Kidney (tissue), 22 donors: ENCODE measurements at places on chromosomes 12 and 14. TPM values are rescaled to one million over a fixed set of nuclear protein-coding genes. Genes with fewer than 3 reads are reported as not detected.
A peak's percentile ranks its signal among the peaks of the same experiment; 100 is the strongest.

DNA sequence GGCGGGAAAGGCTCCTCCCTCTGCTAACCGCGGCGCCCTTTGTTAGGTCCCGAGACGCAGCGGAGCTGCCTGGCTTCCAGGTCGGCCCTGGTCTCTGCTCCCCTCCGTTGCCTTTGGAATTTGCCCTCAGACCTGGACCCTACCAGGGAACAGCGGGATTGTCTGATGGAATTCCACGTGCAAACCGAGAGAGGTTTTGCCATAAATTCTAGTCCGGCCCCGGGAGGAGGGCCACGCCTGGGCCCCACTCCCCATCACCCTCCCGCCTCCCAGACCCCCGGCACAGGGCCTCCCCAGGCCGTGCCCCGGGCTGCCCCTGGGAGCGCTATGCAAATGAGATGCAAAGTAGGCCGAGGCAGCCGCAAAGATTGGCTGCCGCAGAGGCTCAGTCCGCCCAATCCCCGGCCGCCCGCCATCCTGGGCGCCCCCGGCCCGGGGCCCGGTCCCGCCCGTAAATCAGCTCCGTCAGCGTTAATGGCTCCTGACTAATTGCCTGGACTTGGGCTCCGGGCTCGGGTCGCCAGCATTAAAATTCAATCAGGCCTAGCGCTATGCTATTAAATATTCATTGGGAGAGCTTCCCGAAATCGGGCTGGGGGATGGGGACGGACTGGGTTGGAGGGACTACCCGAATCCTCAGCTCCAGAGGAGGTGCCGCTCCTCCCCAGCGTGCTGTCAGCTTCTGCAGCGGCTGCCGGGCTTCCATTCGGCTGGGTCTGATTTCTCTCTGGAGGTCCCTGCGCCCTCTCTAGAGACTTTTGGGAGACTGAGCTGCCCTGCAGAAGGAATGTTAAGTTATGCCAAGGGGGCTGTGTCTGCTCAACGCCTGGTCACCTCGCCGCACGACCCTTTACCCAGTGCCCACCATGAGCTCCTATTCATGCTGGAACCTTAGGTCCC, 15.7 kb upstream of the FIGNL2 start:
- peak; percentile 97 for DNase-seq

GRCh38 chr12:26691234-26691970, 141.6 kb downstream of the ITPR2 start:
- DNase-seq = peak; percentile 67

DNA sequence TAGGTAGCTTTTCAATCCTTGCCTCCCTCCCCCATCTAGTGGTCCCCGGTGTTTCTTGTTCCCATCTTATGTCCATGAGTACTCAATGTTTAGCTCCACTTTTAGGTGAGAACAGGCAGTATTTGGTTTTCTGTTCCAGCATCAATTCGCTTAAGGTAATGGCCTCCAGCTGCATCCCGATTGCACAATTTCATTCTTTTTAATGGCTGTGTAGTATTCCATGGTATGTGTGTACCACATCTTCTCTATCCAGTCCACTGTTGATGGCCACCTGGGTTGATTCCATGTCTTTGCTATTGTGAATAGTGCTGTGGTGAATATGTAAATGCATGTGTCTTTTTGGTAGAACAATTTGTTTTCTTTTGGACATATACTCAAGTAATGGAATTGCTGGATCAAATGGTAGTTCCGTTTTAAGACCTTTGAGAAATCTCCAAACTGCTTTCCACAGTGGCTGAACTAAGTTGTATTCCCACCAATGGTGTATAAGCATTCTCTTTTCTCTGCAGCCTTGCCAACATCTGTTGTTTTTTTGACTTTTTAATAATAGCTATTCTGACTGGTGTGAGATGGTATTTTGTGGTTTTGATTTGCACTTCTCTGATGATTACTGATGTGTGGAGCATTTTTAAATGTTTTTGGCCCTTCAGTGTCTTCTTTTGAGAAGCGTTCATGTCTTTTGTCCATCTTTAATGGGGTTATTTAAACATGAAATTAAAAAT, 34.2 kb upstream of the ASPG start:
- DNase-seq = no peak

DNA sequence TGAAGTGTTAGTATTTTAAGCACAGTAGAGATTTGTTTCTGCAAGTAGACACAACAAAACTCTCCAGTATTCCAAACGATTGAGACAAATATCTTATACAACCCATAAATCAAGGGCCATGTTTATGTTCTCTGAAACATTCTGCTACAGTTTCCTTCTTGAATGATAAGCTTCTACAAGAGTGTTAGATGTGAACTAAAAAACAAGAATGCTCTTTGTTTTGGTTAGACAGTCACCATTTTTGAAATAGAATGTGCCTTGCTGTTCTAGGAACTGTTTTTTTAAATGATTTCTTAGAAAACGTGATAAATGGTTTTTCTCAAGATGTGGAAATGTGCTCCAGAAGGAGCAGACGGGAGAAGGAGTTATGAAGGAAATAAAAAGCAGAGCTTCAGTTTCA, 1656.3 kb upstream of the FLRT2 start:
- no peak for DNase-seq

DNA sequence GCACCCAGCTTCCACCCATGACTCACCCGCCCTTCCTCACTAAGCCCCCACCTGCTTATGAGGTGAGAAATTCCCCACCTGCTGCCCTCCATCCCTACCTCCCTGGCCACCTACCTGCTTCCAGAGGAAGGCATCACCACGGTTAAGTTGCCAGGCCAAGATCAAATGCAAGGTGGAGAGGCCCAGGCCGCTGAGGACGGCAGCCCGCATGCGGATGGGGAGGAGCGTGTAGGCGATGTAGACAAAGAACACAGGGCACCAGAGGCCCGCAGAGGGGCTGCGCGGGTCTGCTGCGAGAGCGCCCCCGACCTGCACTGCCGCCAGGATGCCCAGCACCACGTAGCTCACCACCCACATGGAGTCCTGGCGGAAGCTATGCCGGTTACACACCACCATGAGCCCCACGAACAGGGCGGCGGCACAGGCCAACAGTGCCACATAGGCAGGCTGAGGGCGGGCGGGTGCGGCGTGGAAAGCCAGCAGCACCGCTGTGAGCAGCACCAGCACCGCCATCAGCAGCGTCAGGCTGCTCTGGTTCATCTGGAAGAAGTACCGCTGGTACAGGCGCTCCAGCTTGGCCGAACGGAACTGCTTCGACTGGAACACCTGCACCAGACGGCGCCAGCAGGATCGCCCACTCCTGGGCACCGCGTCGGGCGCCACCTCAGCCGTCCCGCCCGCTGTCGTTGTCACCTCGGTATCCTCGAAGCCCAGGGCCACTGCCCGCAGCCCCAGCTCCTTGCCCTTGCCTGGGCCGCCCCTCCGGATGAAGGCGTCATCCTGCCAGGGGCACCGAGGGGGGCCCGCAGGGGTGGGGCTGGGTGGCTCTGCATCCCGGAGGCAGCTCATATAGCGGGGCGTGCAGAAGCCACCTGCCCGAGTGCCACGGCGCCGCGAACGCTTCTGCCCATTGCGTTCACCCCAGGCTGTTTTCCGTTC, 6.2 kb downstream of the ADCY6 start:
- DNase-seq = no peak

DNA sequence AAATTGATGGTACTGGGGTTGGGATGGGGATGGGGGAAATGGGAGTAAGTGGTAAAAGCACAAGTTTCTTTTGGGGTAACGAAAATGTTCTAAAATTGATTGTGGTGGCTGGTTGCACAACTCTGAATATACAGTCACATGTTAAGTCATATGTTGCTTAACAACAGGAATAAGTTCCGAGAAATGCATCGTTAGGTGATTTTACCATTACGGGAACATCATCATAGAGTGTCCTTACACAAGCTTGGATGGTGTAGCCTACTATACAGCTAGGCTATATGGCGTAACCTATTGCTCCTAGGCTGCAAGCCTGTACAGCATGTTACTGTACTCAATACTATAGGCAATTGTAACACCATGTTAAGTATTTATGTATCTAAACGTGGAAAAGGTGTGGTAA, 31.0 kb downstream of the ITGA7 start:
- DNase-seq = no peak

- DNase-seq = no peak
Observed at GRCh38 chr12:84218406-84218805, 694.2 kb downstream of the SLC6A15 start.

GRCh38 chr12:14656846-14657245, 39.6 kb downstream of the GUCY2C start:
- no peak for DNase-seq

DNA sequence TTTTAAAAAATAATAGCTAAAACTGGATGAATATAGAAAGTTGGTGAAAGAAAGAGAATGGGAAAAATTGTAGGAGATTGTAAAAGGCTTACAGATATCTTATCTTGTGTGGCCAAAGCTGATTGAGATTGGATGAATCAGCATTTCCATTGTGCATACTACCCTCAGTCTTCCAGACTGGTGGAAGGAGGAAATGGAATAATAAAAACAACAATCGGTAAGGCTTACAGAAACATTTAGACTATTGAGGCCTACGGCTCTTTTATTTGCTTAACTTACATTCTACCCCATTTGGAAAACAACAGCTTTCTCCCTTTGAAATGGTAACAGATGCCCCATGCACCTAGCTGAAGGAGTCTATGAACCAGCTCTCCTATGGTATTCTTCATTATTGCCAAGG, 129.8 kb downstream of the PTPRB start:
- no peak for DNase-seq

GRCh38 chr14:76872796-76873432, 46.7 kb downstream of the LRRC74A start:
- DNase-seq = peak; percentile 69

DNA sequence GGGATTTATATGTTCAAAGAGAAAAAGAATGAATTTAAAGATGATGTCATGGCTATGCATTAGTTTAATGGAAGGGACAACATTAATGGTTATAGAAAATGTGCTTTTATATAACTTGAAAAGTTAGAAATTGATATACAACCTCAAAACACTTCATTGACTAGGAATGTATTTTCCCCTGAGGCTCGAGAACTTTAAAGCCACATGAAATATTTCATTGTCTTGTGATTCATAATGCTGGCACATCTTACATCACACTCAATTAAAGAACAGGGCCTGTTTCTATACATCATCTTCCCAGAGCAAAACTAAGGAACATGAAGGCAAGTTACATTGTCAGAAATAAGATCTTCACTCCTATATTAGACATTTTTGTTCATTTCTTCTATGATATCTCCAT, 35.2 kb upstream of the PAWR start:
- DNase-seq = no peak

DNA sequence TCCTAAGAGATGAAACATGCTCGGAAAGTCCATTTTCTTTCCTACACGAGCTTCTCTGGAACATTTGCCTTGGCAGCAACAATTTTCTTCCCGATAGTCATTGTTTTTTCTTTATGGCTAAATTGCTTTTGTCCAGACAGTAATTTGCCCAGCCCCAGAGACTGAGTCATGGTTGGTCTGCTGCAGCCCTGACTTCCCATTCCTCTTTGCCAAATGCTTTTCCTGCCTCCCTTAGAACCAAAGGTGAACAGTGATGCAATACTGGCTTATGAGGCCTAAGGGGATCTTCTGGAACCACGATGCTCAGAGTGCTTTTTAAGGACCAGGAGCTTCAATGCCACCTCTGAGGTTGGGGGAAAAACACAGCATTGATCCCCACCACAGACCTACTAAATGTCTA, 1599.6 kb upstream of the TMEM132C start:
- no peak for DNase-seq

GRCh38 chr12:14974633-14975032, 1.8 kb downstream of the PDE6H start:
- no peak for DNase-seq

GRCh38 chr12:70330158-70330557, 35.9 kb upstream of the KCNMB4 start:
- DNase-seq = no peak

Gene GLIPR1L1
- not detected for total RNA-seq

Gene NRL
- 4.9 TPM for total RNA-seq

Gene DLST
- total RNA-seq = 98.6 TPM

Gene REC8
- 39.9 TPM for total RNA-seq

Gene TAS2R19
- total RNA-seq = 4.6 TPM

Gene TAS2R31
- total RNA-seq = 5.9 TPM
